OCI-M1 (cell line): ENCODE measurements at places on chromosomes 7 and 10.

- DNase-seq = no peak
Observed at GRCh38 chr10:103834436-103835095, 20.8 kb downstream of the SH3PXD2A start.

- peak; percentile 2 for DNase-seq
Observed at GRCh38 chr7:29946428-29947186, 43.0 kb downstream of the SCRN1 start.

DNA sequence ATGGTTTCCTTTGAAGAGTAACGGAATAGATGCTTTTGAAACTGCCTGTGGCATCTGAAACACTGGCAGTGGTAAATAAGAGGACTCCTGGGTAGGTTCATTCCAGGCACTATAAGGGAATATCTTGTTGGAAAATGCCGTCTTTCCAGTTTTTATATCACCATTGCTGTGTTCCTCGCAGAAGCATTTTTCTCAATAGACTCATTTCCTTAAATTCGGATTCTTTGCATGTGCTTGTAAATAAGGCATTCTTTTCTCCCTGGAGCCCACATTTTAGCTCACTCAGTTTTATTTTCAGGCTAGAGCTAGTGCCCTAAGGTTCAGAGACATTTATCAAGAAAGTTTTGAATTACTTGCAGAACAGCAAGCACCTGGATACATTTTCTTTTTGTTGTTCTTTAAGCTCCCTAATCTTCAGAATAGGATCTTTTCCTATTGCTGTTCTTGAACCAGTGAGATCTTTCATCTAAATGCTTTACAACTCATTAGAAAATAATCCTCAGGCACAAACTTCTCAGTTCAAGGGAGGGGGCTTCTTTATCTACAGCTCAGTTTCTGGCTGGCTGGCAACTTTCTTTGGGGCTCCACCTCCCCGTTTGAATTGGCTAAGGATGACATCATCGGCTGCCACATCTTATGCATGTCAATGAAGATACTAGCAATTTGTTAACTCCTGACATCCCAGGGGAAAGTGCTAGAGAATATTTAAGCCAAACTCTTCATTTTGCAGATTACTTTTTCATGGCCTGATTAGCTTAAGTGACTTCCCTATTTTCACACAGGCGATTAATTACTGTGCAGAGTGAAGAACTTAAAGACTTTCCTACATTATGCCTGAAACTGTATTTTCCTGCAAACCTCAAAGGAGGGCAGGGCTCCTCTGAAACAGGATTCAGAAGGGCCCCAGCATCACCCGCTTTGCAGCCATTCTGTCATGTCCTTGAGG is 133.7 kb upstream of the RSU1 start:
- DNase-seq = peak; percentile 61

GRCh38 chr10:58667658-58668310 is 155.1 kb downstream of the BICC1 start:
- no peak for DNase-seq

DNA sequence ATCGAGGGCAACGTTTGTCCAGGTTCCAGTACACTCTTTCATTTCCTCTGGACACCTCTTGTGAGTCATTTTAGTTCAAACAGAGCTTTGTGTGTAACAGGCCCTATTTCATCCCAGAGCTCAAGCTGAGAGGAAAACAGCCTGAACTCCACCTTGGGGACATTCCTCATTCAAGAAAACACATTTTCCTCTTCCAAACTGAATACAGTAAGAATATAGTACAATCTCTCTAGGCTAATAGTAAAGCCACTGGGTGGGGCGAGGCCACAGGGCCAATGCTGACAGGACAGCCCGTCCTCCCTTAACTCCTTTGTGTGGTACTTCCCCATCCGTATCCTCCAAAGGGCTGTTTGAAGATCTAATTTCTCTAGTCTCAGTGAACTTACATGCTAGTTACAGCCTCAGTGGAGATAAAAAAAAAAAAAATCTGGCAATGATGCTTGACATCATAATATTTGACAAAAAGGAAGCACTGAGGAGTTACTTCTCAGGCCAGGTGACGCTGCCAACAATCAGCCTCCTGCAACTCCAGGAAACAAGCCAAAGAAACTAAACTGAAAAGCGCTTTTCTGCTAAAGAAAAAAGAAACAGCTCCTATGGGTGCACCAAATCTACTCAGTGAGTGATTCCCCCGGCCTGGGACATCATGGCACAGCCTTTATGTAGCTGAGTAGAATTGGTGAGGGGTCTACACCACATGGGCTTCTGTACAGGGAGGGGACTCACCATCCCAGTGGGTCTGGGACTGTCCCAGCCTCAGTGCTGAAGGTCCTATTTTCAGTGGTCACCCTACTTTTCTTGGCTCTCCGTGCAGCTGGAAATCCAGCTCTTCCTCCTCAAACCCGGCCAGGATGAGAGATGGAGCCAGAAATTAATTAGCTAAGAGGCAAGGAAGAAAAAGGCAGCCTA is 238.2 kb upstream of the NEBL start:
- DNase-seq = no peak

DNA sequence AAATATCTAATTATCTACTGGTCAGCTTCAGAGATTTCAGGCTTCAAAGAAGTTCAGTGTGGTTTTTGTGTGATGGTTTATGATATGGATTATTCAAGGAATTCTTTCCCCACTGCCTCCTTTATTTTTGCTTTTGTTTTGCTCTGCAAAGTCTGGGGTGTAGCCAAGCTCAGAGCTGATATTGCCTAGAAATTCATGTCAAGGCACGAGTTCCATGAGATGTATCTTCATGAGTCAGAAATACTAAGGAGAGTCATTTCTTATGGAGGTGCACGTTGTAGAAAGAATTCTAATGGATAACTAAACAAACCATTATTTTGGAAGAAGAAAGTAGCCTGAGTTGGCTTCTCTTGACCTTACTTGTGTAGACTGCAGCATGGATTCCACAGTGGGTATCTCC is 37.4 kb downstream of the VIM start:
- DNase-seq = no peak

- peak; percentile 91 for DNase-seq
Observed at GRCh38 chr7:101729241-101729883, 88.1 kb upstream of the CUX1 start.

- DNase-seq = peak; percentile 33
Observed at GRCh38 chr10:78577712-78578111, 491.1 kb upstream of the ZMIZ1 start.

- no peak for DNase-seq
Observed at GRCh38 chr7:106329971-106330733, 45.4 kb upstream of the NAMPT start.

GRCh38 chr10:124369986-124370385 is 48.7 kb downstream of the OAT start:
- no peak for DNase-seq

- no peak for DNase-seq
Observed at GRCh38 chr7:73359746-73360375, 31.9 kb downstream of the FKBP6 start.

- no peak for DNase-seq
Observed at GRCh38 chr7:50866343-50867033, 83.8 kb upstream of the GRB10 start.

GRCh38 chr10:122484276-122485060 is 23.1 kb downstream of the HTRA1 start:
- DNase-seq = no peak

- DNase-seq = peak; percentile 85
Observed at GRCh38 chr7:5425507-5426225, 2.0 kb upstream of the TNRC18 start.

DNA sequence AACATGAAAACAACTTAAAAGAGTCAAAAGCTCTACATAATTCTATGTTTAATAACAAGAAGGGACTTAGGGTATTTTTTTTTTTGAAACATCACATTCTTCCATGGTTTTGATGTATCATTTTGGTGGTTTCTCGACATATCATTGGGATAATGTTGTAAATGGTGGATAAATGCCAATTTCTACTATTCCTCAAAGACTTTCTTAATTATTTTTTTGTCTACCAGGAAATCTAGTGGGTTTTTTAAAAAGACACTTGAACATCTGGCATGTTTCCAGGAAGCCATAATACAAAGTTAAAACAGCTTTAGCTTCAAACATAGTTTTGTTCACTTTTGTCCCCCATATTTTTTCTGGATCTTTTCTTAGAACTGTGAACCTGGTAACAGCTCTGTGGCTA is 200.4 kb downstream of the DKK1 start:
- DNase-seq = no peak

DNA sequence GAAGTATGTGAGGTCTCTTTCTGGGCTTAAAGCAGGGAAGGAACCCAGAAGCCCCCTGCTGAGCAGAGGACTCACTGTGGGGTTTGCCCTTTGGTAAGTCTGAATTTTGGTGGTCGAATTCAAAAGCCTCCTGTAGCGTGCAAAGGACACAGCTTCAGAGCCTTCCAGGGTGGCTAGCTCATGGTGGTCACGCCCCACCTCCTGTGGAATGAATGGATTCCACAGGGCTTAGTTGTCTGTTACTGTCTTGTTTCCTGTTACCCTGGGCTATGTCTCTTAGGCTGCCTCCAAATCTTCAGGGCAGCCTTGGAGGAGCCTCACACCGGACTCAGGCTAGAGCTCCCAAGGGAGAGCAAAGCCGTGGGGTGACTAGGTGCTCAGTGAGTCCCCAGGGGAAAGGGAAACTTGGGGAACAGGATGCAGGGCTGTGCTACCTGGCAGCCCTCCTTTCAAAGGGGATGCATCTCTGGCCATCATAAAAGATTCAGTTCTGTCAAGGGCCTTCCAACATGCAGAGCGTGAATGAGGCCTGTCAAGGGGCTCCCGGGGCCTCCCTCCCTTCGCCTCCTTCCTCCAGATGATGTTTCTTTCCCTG is 211.7 kb downstream of the CCSER2 start:
- DNase-seq = no peak

DNA sequence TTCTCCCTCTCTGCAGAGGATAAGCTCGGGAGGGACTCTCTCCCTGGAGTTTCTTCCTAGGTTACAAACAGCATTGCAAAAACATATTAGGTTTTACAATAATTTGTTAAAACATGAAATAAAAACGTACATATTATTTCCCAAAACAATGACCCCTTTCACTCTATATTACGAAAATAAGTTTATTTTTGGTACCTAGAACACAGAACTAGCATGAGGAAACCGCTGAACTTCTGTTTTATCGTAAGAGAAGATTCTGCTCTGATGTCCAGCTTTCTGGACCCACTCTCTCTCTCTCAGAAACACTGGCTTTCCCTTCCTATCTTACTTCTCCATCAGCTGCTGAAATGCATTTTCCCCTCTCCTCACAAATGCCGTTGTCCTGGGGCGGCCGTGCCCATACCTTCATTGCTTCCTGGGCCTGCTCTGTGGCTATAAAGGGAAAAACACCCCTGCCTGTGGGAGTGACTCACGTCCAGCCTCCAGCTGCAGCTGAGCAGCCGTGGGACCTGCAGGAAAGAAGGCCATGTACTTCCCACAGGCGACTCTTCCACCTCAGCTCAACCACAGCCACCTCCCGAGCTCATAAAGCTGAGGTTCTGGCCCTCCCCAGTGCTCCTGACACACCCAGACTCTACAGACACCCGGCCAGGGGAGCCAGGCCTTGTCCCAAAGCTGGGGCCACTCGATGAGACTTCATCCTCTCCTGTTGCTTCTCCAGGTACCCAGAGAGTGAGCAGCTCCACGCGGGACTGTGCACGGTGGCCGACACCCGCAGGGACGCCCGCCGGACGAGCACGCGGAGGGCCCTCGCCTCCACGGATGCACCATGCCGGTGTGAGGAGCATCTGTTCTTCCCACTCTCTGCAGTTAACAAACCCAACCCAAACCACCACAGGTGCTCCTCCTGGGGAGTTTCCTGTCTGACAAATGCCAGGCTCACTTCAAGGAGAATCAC is 3.1 kb downstream of the GPER1 start:
- no peak for DNase-seq

GRCh38 chr10:26574783-26575182 is 122.7 kb upstream of the PDSS1 start:
- peak; percentile 78 for DNase-seq

- DNase-seq = peak; percentile 3
Observed at GRCh38 chr10:29857843-29858701, 201.3 kb downstream of the JCAD start.

DNA sequence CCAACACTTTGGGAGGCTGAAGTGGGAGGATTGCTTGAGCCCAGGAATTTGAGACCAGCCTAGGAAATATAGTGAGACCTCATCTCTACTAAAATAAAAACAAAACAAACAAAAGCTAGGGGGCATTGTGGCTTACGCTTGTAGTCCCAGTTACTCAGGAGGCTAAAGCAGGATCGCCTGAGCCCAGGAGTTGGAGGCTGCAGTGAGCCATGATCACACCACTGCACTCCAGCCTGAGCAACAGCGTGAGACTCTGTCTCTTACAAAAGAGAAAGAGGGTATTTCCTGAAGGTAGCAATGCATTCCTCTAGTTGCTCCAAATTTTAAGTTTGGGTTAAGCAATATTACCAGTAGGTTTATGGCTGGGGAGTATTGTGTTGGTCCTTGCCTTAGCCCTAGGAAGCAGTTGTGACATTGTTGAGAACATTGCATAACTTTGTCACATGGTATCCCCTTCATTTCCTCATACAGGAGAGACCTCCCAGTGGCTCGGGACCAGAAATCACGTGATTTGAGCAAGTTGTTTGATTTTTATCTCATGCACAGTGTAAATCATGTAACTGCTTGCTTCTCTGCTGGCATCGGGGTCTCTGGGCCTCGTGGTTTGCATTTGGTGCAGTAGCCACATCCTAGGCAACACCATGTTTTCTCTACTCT is 23.3 kb upstream of the SMARCD3 start:
- peak; percentile 87 for DNase-seq

DNA sequence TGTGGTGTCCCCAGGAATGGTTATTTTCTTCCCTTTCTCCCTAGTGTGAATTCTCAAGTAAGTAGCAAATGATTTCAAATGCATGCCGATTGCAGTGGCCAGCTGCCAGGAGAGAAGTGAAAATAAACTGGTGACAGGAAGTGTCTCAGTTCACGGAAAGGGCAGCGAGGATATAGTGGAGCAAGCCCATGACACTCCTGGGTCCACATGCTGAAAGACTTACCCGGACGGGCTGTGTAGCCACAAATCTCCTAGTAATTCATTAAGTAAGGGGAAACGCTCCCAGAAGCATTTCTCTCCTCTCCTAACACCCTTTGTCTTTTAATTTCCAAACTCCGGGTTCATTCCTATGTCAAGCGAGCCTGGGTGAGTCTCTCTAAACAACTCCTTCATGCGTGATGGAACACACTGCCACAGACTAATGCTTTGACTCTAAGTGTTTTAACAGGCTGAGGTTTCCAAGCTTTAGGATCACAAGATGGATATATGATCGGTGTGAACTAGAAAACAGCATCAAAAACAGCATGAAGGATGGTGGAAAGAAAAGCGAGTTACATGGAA is 125.6 kb downstream of the CYP26A1 start:
- DNase-seq = peak; percentile 68

- DNase-seq = peak; percentile 78
Observed at GRCh38 chr7:37357637-37357996, 91.0 kb downstream of the ELMO1 start.

- no peak for DNase-seq
Observed at GRCh38 chr10:72310241-72310633, 36.5 kb downstream of the DDIT4 start.
